ENCODE measurements at places on chromosomes 4 and X. TPM values are rescaled to one million over a fixed set of nuclear protein-coding genes. Genes with fewer than 3 reads are reported as not detected.

GRCh38 chrX:67604979-67605703 is 61.3 kb downstream of the AR start:
- no peak for DNase-seq

Gene PRSS12
- 0.34 TPM for total RNA-seq

Gene FREM3
- total RNA-seq, result not detected

Gene PDGFC
- 28.9 TPM for total RNA-seq

DNA sequence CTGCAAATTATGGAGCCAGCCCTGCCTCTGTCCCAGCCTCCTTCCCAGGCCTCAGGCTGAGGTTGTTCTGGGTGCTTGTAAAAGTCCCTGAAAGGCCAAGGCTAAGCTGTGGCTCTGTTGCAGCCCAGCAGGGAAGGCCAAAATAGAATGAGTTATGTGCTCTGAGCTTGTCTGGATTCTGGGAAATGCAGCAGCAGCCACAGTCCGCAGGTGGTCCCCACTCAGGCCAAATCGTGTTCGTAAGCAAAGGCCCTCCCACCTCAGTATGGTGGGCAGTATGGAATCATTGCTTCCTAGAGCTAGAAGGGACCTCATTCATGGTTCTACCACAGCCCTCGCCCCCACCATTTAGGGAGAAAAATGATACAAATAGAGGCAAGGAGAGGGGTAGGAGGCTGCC is 4.7 kb upstream of the TCEAL1 start:
- no peak for DNase-seq

Gene TMEM47
- total RNA-seq, result 53.8 TPM

Gene ADGRG2
- 4.3 TPM for total RNA-seq

DNA sequence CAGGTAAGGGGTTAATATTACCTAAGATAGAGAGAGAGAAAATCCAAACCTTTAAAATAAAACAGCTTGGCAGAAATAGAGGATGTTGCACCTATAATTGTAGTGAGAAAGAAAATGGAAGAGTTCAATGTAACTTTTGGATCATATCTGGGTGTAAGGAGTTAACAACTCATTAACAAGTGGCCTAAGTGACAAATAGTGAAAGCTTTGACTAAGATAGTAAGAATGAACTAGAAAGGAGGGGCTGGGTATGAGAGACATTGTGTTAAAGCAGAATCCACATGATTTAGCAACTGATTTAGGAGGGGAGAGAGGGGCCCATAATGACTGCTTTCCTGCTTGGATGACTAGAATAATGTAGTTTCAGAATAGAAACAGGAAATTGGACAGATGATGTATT is 761.0 kb downstream of the IL1RAPL1 start:
- DNase-seq, result no peak

Gene GYG2
- total RNA-seq, result 3.2 TPM
